NCI-H1417 treated with DMSO at 0.1 percent for 48 hours (cell line): ENCODE measurements at places on chromosomes 7 and 10.

GRCh38 chr10:44383749-44384600, 922 bp downstream of the CXCL12 start:
- DNase-seq = no peak

GRCh38 chr7:99868246-99868645, 8.6 kb downstream of the OR2AE1 start:
- no peak for DNase-seq

DNA sequence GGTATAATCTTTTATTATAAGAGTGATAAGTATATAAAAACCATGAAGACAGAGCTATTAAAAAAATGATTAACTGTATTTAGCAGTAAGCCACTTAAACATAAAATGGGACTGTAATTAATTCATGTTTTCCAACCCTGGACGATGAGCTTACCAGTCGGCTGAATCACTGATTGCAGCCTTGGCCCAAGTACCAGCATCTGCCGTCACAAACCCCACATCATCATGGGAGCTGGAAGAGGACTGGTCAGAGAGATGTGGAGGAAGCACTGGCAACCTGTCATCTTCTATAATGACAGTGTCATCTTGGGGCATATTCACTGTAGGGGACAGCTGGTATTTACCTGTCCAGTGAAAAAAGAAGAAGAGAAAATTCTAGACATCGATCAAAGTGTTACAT, 473.6 kb downstream of the PARD3 start:
- no peak for DNase-seq

- no peak for DNase-seq
Measured at GRCh38 chr10:51108406-51108805, 34.1 kb downstream of the PRKG1 start.

DNA sequence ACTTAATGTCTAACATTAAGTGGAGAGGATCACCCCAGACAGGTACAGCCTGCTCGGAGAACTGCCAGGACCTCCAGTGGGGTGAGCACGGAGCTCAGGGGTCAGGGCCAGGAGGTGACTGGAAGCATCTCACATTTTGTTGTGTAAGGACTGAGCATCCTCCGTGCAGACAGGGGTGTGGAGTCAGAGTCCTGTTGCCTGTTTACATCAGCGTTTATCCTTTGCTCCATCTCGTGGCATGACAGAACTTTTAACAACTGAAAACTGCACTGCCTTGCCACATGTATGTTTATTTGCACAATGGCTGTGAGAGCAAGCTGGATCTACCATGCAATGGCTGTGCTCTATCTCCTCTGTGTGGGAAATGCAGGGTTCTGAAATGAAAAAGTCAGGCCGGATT, 175.4 kb upstream of the AKR1E2 start:
- no peak for DNase-seq

DNA sequence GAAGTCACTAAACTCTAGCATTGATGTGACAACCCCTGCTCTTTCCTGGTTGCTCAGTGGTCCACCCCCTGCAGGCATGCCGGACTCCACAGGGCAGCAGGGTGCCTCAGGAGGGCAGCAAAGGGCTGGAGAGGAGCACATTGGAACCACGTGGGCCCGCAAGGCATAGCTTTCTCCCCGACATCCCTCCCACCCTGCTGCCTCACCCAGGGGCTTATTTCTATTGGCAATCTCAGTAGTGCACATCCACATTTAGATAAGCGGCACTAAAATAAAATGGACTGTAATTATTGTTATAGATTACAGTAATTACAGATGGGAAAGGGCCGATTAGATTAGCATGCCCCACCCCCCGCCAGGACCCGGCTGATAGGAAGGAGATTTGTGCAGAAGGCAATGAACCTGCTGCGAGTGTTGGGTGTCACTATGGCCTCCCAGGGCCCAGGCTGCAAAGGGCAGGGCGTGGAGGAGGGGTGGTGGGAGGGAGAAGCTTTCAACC, 580.1 kb downstream of the GRID1 start:
- DNase-seq = peak; percentile 18

GRCh38 chr10:6200734-6201515, 1.8 kb upstream of the PFKFB3 start:
- DNase-seq = no peak

DNA sequence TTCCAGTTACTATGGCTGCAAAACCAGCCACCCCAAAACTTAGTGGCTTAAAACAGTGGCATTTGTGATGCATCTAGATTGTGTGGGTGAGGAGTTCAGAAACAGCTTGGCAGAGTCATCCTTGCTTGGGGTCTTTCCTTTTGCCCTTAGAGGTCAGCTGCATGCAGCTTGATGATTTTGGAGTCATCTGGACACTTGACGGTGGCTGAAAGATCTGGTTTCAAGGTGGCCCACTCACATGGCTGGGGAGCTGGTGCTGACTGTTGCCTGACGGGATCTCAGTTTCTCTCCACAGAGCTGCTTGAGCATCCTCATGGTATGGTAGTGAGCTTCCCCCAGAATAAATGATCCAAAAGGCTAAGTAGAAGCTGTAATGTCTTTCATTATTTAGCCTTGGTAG, 191.3 kb upstream of the GALNT17 start:
- DNase-seq = no peak

DNA sequence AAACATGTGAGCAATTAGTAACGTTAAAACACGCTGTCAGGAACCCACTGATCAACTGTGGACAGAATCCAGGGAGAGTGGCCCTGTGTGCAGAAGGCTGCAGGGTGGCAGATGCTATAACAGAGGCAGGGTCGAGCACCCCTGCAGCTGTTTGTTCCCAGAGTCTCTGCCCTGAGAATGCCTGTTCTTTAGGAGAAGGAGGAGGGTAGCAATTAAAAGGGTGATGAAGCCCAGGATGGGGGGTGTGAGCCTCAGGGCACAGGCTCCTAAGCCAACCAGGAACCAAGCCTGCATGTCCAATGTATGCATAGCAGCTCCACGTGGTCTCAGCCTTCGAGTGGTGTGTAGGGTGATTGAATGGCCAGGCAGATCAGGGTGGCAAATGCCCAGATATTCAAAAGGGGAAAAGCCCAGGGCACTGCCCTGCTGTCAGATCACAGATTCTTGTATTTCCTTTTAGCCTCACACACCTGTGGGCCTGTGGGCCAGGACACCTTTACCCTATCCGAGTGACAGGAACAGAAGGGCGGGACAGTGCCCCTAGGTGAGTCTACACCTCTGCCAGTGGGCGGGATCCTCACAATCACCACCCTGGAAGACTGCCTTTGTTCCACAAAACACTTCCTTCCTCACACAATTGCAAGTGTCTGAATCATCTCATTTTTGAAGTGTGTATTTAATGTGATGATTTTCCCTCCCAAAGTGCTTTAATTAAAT, 7.3 kb downstream of the WDFY4 start:
- no peak for DNase-seq

GRCh38 chr10:128295003-128295402, 168.8 kb upstream of the MKI67 start:
- no peak for DNase-seq

DNA sequence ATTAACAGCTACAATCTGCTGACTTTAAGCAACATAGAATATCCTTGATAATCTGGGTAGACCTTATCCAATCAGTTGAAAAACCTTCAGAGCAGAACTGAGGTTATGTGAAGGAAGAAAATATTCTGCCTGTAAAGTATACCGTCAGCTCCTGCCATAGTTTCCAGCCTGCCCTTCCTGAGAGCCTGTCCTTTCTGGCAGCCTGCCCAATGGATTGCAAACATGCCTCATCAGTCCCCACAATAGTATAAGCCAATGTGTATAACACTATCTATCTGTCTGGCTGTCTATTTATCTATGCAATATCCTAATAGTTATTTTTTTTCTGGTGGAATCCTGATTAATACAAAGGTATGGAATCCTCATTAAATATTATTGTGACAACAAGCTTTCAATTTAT, 489.2 kb upstream of the KCND2 start:
- DNase-seq = no peak

DNA sequence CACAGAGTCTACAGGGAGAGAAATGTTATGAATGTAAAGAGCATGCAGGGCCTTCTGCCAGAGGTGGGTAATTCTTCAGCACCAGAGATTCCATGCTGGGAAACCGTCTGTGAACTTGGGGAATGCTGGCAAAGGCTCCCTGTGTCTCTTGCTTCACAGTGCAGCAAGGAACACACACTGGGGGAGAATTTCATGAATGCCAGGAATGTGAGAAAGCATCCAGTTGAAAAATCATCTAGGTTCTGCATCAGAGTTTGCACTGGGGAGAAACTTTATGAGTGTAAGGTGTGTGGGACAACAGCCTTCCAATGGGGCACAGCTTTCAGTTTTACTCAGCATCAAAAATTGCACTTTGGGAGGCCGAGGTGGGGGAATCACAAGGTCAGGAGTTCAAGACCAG, 224.3 kb upstream of the IGFBP3 start:
- DNase-seq = no peak

DNA sequence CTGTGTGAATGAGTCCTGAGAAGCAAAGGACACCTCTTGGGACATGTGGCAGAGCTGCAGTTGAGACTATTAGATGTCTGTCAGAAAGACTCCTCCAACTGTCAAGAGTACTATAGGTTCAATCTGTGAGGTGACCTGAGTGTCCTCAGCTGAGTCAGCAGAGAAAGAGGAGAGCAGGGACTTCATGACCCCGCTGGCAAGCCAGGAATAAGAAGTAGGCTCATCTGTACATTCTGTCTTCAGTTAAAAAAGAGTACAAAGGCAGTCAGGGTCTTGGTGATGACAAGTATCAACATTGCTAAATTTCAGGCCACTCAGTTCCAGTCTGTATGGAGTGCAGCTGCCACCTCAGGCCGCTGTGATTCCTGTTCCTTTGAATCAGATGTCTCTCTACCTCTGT, 25.1 kb downstream of the HECTD2 start:
- no peak for DNase-seq

DNA sequence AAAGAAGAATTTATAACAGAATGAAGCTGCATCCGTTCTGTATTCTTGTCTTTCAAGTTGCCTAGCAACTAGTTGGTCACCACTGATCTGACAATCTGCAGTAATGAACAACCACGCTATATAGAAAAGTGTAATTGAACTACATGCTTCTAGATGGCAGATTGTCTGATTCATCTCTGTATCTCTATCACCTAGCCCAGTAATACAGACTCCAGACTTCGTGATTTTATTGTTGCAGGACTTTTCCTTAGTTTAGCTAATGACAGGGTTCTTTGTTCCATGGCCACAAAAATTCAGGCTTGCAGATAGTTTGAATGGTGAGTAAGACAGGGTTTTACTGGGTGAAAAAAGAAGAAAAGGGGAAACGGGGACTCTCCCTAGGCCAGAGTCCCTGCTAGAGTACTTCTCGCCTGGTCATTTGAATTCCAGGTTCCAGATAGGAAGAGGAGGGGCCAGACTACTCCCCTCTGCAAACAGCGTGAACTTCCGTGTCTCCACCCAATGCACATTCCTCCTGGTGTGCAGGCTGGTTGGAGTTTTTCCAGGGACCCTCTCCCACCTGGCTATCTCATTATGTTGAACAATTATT, 45.9 kb downstream of the COL1A2 start:
- DNase-seq = no peak
